AG08396 (cell line): ENCODE measurements at places on chromosomes 6 and 20.

DNA sequence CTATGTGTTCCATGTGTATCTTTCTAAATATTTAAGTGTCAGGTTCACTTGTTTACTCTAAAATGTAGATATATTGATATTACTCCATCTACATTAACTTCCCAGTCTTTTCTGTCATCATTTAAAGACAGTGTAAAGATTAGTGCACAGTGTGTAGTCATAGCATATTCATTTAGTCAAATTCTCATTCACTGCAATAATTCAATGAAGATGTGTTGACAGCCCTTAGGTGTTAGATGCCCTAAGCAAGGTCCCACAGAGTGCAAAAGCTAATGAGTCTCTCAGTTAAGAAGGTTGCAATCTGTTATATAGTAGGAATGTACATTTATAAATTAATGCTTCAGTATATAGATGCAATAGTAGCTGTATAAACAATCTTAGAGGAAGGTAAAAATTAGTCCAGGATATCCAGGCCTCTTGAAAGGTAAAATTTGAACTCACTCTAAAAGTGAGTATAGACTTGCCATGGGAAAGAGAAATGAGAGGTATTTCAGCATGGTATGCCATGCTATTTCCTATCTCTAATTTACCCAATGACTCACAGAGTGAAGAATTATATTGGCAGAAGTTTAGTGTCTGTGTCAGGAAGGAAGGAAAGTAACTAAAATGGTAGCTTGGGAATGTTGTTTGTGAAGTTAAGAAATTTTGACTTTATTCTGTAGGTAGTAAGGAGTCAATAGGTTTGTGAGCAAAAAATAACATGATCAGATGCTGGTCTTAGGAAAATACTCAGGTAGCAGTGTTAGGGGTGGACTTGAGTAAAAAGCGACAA, 969.9 kb upstream of the CITED2 start:
- DNase-seq, result peak; percentile 8

DNA sequence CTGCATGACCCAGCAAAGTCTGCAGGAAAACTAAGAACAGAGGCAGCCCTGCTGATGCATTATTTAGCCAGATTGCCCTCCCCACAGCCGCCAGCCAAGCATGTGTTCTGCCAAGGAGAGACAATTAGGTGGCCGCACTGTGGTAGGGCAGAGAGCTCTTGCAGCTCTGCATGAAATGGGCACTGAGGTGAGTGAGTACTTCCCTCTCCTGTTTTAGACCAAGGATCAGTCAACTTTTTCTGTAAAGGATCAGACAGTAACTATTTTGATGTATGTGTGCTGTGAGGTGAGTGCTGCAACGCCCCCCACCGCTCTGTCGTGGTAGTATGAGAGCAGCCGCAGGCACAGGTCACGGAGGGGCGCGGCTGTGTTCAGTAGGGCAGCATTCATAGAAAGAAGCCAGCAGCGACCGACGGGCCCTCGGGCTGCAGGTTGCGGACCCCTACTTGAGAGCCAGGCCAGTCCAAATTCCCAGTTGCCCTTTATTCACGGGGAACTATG, 23.8 kb upstream of the FAM50B start:
- DNase-seq, result peak; percentile 42

GRCh38 chr20:54345821-54346220, 129.6 kb upstream of the DOK5 start:
- DNase-seq, result no peak

GRCh38 chr20:18103497-18103896, 34.2 kb upstream of the KAT14 start:
- no peak for DNase-seq

- DNase-seq, result peak; percentile 63
These were observed 36.0 kb upstream of the SMIM29 start for GRCh38 chr6:34284563-34285447.

GRCh38 chr6:139498715-139499114, 124.3 kb upstream of the CITED2 start:
- DNase-seq, result no peak

- no peak for DNase-seq
These were observed 78.9 kb upstream of the HEY2 start for GRCh38 chr6:125670568-125670967.

DNA sequence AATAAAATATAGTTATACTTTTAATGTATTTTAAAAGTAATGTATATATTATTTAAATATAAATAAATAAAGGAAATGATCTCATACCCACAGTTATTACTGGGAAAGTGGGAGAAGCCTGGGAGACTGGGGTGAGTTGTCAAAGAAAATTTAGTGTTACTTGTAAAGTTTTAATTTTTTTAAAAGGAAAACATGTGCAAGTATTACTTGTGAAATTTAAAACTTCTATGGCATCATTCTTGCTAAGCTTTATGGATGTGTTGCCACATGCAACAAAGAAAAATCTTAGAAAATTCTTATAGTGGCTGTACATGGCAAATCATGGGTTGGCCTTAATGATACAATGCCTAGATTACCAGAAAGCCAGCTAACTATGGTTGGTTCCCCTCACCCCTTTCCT, 194.0 kb upstream of the KCNK16 start:
- no peak for DNase-seq

- no peak for DNase-seq
These were observed 21.2 kb upstream of the BHLHE23 start for GRCh38 chr20:63027922-63028389.

DNA sequence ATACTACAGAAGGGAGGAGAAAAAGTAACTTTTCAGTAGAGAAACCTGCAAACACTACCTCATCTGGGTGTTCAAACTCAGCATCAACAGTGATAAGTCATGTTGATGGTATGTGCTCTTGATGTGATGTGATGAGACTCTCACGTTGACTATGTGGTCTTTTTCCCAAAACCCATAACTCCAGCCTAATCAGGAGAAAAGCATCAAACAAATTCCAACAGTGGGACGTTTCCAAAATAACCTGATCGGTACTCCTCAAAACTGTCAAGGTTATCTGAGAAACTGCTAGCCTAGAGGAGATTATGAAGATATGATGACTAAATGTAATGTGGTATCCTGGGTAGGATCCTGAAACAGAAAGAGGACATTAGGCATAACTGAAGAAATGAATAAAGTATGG, 41.9 kb upstream of the TAB2 start:
- no peak for DNase-seq

GRCh38 chr6:54654381-54654780, 192.2 kb upstream of the FAM83B start:
- DNase-seq, result no peak

DNA sequence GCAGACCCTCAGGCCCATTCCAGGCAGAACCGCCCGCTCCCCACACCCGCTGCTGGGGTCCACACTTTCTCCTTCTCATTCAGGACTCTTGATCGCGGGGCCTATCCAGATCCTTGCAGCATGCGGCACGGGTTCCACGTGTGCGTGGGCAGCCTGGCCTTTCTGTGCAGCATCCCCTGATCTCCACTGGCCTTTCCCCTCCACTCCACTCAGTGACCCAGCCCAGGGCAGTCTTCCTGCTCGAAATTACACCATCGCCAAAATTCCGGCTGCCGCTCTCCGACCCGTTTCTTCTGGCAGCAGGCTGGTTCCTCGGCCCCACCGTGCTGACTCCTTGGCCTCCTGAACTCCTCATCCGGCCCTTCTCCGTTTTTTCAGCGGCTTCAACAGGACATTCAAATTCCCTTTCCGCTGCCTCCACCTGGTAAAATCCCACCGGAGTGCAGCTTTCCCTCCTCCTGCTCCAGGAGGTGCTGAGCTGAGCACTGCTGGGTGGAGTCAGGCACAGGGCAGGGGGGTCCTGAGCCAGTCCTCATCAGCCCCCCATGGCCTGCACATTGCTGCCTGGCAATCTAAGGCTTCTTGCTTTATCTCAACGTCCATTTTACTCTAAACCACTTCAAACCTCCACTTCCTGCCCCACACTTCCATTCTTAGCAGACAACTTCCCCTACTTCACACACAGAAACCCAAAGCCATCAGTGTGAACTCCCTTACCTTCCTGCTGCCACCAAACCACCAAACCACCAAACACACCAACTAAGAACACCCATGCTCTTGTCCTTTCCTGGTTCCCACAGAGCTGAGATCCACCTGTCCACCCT, 9.0 kb downstream of the SFT2D1 start:
- no peak for DNase-seq

GRCh38 chr20:10489853-10490252, 54.7 kb downstream of the SLX4IP start:
- DNase-seq, result no peak

- DNase-seq, result no peak
These were observed 94.2 kb downstream of the RREB1 start for GRCh38 chr6:7201732-7202541.

- DNase-seq, result no peak
These were observed 234.3 kb downstream of the ARHGAP18 start for GRCh38 chr6:129475477-129476247.

DNA sequence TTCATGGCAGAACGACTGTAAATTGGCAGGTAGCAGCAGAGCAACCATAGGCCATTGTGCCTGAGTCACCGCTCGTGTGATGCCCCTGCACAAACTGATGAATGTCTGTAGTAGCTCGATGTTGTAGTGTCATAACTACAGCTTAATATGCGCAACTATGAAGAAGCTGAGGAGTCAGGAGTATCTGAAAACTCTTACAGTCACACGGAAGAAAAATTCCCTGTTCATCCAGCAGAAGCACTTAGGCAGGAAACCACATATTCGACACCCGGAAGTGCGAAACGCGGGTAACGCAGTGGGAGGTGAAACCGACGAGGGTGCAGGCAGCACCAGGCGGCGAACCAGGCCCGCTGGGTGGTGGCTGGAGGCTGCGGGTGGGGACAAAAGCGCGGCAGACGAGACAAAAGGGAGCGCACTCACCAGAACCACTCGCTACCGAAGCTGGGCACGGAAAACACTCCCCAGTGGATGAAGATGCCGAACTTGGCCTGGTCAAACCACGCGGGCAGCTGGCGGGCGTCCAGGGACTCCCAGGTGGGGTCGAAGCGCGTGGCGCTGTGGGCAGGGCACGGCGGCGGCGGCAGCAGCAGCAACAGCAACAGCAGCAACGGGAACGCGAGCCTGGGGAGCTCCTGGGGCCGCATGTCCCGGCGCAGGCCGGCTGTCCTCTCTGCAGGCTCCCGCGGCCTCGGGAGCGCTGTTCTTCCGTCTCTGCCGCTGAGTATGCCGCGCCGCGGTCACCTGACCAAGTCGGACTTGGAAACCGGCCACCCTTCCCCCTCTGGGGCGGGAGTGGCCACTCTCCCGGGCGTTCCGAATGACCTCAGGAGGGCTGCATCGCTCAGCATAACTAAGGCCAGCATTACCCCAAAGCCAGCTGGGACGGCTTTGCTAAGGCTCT, at the start of gene FUCA2:
FUCA2 (minus strand) TSS at position 730 of the 901 bp plus-strand sequence; CDS start at position 644, 86 bp downstream.
- peak; percentile 90 for DNase-seq

DNA sequence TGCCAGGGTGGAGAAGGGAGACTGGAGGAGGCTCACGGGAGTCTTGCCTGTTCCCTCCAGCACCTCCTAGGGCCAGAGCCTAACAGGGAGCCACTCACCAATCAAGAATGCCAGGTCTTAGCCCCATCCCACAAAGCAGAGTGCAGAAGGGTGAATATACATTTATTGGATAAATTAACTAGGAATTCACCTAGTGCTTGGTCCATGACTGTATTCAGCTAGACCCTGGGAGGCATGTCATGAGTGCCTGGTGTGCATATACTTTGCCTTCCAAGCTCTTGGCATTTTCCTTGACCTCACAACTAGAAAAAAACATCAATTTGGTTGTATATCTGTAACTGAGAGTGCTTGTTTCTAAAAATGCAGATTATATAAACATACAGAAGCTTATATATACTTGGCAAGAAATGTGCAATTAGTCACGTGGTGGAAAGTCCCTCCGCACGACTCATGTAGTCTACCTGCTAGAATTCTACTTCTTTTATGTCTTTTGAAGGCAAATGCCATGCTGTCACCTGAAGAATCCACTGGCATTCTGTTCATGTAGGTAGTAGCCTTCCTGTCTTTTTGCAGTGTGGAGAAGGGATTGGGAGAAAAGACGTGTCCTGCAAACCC, 991.0 kb downstream of the KIF16B start:
- DNase-seq, result no peak

GRCh38 chr6:33194431-33194979, 2.2 kb upstream of the COL11A2 start:
- DNase-seq, result no peak

DNA sequence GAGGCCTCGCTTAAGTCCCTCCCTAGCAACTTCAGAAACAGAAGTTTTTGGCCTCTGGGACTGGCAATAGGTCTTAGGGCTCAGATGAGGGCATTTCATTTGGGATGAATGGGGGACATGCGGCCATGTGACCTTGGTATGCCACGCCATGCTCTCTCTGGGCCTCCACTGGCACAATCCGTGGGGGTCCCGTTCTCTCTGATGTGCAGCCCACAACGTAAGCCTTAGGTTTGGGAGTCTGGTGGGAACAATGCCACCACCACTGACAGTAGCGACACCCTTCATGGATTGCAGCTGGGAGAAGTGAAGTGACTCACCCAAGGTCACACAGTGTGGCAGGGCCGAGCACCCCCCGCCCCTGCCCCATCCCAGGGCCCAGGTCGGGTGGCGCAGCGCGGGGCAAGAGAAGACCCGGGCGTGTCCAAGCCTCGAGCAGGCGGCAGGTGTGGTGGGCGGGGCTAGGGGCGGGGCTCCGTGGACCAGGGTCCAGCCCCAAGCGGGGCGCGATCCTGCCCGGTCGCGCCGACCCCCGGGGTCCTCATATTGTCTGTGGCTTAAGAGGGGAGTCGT, 864 bp upstream of the CEBPB start:
- no peak for DNase-seq

DNA sequence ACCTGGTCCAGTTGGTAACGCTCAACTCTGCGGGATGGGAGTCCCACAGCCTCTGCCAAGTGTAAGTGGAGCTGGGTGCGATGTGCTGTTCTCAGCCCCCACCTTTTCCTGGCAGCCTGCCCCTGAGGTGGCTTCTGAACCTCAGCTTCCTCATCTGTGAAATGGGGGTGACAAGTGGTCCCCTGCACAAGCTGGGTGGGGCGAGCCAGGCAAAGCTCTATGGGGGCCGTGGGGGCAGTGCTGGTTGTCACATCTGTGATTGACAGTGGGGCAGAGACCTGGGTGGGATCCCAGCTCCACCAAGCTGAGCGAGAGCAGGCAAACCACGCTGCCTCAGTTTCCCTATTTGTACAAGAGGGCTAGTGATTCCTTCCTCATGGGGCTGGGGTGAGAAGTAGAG, 162.6 kb downstream of the SYCP2 start:
- DNase-seq, result no peak

DNA sequence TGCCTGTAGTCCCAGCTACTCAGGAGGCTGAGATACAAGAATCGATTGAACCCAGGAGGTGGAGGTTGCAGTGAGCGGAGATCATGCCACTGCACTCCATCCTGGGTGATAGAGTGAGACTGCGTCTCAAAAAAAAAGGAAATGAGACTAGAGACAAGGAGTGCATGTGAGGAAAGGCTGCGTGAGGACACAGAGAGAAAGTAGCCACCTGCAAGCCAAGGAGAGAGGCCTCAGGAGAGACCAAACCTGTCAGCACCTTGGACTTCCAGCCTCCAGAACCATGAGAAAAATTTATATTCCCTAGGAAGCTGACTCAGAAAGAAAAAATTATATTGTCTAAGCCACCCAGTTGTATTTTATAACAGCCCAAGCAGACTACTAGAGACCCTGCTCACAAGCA, 7.4 kb upstream of the BEND3 start:
- no peak for DNase-seq

DNA sequence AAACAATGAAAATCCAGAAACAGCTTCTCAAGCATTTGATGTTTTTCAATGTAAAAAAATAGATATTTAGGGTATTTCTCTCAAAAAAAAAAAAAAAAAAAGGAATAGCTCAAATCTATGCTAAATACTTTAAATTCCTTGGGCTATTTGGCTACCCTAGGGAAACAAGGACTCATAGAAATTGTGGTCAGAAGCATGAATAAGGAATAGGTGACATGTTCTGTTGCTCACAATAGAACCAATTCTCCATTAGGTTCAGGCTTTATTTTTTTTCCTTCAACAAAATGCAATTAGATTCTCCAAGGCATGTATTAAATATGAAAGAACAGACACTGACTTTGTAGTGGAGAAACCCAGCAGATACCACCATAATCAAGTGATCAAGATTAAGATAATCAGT, 904.3 kb upstream of the FLRT3 start:
- DNase-seq, result no peak
